ENCODE measurements at places on chromosomes 2 and 18.

GRCh38 chr2:136653861-136654260 is 111.5 kb upstream of the THSD7B start:
- no peak for DNase-seq

- DNase-seq, result no peak
Observed at GRCh38 chr2:188307850-188308283, 16.2 kb downstream of the GULP1 start.

DNA sequence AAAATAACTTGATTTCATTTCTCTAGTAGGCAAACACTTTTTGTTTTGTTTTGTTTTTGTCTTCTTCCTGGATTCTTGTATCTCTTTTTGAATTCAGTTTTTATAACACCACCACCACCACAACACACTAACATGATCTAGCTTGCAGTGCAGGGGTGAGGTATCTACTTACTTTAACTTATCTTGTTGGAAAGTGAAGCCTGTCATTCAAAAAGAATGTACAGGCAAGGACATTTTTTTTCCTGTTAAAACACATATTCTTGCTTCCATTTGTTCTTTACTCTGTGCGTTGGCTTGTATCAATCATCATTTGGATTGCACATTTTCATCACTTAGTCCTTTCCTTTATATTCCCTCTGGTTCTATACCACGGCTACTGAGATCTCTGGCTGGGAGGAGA is 824.2 kb downstream of the PLCL1 start:
- DNase-seq, result no peak

DNA sequence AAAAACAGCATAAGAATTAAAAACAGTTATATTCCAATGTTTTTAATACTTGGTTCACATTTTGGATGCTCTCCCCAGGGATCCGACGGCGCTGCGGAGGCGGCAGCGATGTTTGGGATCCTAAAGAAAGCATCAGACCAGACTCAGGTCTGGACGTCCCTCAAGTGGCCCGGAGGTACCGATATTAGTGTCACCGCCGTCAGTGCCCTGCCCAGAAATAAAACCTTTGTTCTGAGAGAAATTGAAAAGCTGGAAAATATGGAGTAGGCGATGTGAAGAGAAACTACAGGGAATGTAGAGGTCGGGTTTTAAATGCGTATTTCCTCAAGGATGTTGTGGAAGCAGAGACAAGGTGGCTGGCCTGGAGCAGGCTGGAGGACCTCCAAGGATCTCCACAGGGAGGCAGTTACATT is 683 bp upstream of the TBC1D8 start:
- DNase-seq, result no peak

GRCh38 chr2:239555571-239555905 is 154.7 kb upstream of the HDAC4 start:
- DNase-seq, result no peak

- peak; percentile 4 for DNase-seq
Observed at GRCh38 chr18:55189972-55190371, 230.7 kb upstream of the CCDC68 start.

DNA sequence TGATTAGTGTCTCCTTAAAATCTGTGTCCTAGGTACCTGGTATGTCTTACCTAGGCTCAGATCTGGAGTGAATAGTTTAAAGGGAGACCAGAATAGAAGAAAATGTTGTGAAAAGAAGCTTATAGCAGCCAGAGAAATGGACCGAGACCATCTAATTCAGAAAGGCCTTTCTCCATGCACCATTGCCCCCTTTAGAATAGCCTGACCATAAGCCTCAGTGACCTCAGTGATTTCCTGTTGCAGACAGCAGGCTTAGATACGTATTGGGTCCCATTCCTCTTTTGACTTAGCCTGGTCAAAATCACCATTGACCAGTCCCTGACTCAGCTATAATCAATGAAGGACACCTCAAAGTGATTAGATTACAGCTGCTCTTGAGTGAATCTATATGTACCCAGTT is 690.7 kb upstream of the KLHL29 start:
- DNase-seq, result no peak

DNA sequence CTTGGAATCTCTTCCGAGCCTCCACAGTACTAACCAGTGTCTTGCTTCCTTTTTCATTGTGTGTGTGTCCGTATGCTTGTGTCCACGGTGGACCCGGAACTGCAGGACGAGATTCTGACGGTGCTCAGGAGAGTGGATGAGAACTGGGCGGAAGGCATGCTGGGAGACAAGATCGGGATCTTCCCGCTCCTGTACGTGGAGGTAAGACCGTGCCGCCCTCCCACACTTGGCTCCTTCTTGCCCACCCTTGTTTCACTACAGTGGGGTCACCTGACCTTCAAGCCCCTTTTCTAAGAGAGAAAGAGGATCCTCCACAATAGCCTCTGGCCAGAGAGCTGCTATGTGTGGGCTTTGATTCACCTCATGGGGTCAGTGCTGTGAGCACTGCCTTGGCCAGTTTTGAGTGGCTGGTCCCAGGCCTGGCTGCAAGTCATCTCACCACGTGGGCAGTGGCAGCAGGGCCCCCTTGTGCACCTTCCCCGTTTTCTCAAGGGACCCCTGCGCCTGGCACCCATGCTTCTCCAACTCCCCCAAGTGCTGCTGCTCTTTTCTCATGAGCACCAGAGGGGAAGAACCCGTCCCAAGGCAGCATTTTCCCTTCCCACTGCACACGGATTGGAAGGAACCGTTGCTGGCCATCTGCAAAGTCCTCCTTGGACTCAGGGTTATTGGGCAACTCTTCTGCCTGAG is 242.1 kb downstream of the SEPTIN10 start:
- DNase-seq, result no peak

DNA sequence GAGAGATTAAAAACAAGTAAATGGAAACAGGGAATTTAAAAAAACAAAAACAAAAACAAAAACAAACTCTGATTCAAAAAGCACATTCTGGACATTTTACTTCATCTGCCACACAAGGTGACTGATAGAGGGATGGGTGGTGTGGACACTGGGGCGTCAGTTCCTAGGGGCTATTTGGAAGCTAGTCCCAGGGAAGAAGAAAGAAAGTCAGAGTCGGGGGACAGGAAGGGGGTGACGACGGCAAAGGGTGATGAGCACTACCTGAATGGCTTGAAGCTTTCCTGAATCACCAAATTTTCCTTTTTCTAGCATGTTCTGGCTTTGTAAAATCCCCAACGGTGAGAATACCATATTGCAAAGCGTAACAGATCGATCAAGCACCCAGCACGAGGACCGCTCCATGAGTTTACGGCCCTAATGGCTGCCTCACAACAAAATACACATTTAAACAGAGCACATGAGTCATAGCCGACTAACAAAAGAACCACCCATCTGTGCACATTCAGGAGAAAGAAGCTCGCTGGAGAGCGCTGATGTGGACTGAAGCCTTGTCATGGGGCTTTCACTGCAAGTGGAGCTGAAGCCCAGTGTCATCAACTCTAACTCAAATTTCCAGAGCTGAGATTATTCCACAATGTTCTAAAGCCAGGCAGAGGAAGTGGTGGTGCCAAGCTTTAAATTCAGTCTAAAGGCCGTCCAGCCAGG is 178.9 kb downstream of the LNPK start:
- no peak for DNase-seq

GRCh38 chr2:152243761-152244640 is 68.4 kb upstream of the STAM2 start:
- no peak for DNase-seq

DNA sequence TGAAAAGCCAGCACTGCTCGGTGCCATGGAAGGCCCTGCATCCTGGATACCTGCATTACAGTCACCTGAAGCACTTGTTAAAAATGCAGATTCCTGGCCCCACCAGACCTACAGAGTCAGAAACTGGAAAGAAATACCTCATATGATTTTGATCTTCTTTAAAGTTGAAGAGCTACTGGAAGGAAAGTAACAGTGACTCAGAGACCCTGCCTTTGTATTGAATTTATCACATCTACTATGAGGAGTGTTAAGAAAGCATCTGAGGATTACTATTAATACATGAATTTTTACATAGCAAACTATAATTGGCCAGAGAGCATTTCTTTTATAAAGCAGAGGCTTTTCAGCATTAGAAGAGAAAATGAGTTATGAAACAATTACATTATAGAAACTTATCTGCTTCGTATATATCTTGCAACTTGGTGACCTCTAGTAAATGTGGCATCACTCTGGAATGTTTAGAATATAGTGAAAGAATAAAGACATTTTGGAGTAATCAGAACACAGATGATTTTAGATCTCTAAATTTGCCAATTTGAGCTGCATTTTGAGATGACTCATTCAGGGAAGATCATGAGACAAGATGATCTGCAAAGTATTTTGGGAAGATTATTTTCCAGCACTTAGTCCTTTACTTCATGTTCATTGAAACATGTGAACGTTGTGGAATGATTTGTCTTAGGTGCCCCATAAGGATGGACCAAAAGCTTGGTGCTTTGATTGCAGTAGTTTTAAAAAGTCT is 12.2 kb downstream of the PTPRM start:
- DNase-seq, result no peak

DNA sequence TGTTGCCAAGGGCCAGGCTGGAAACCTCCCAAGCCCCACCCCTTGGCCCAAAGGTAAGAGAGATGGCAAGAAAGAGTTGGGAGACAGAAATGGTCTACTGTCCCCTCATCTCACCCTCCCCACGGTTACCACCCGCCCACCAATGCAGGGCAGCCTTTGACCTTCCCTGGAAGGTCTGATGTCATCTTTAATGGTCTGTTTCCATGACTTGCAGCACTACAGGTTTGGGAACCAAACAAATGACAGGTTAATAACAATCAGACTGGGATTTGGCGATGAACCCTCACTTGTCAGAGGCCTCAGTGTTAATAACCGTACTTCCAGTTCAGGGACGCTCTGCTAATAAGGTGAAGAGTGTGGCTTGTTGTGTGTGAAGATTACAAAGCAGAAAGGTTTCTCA is 70.4 kb downstream of the MRO start:
- no peak for DNase-seq

DNA sequence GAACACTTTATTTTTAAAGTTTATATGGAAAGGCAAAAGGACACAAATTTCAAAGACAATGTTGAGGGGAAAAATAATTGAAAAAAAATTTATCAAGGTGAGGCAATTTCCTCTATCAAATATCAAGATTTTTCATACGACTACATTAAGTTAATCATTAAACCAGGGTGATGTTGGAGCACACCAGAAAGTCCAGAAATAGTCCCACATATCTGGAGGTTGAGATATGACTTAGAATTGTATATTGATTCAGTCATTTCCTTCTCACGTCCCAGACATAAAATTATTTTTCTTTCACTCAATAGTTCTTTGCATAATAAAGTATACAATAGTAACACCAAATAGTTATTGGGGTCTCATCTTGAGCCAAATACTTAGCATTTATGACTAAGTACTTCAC is 605.1 kb downstream of the NUP35 start:
- DNase-seq, result no peak

GRCh38 chr2:86372133-86372532 is 34.7 kb upstream of the REEP1 start:
- DNase-seq, result no peak

GRCh38 chr2:127479866-127480743 is 46.2 kb downstream of the IWS1 start:
- DNase-seq, result no peak

DNA sequence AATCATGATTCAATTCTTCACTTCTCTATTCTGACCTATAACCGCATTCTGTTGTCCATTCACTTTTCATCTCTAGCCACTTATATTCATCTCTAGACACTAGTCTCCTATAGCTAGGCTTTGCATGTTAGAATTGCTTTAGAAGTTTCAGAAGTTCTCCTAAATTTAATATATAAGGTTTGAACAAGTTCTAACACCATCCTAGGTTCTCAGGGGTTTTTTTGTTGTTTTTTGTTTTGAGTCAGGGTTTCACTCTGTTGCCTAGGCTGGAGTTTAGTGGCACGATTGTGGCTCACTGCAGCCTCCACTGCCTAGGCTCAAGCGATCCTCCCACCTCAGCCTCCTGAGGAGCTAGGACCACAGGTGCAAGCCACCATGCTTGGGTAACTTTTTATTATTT is 19.9 kb downstream of the WDSUB1 start:
- no peak for DNase-seq

DNA sequence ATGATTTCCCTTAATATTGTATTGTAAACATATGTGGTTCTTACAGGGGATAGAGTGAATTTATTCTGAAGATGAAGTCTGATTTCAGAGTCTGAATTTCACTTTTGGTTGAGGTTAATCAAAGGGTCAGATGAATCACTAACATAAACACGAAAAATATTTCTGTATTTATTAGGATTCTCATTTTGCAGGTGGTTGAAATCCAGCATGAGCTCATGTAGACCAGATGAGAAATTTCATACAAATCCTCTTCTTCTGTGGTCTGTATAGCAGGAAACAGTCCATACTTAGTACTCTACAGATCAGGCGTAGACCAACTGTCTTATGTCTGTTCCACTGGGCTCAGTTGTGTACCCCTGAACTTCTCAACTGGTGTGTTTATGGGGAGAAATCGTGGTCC is 157.8 kb downstream of the BABAM2 start:
- no peak for DNase-seq

GRCh38 chr2:239720361-239721360 is 304.5 kb downstream of the NDUFA10 start:
- DNase-seq, result no peak

DNA sequence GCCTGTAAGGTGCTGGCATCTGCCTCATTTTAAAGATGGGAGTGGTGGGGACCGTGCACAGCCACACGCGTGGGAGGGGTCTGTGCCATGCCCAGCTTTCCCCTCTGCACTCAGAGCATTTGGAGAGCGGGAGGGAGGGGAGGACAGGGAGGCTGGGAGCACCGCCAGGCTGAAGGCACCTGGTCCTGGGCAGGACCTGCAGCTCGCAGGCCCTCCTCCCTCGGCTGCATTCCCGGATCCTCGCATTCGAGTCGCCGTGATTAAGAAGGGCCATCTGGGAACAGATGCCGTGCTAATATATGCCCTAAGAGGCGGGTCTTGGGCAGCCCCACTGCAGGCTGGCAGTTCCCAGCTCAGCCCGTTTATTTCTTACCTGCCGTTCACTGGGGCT is 84.0 kb downstream of the PTGR3 start:
- DNase-seq, result no peak

GRCh38 chr2:68812251-68812650 is 58.9 kb downstream of the BMP10 start:
- no peak for DNase-seq
